Stimulated activated CD8-positive, alpha-beta memory T cell treated with anti-CD3 and anti-CD28 coated beads, Interleukin-15, amount 100 ng/mL, for 48 hours (primary cell): ENCODE measurements at places on chromosomes 4 and X.

GRCh38 chrX:14501327-14501726 lies 28.0 kb upstream of the GLRA2 start:
- DNase-seq: no peak

GRCh38 chr4:147586637-147587036 lies 30.6 kb upstream of the TMEM184C start:
- DNase-seq: no peak

DNA sequence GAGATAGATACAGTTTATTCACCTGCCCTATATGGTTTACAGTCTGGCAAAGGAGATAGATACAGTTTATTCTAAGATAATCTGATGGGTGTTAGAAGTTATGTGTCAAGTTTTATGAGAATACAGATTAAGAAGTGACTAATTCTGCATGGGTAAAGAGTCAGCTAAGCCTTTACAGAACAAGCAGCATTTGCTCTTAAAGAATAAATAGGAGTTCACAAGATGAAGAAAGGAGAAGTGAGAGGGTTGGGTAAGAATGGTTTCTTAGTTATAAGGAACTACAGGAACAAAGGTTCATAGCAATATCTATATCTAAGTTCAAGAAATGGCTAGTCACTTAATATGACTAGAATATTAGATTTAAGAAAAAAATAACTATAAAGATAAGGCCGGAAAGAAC lies 47.6 kb downstream of the THOC2 start:
- no peak for DNase-seq

GRCh38 chr4:128483816-128484215 lies 196.2 kb upstream of the PGRMC2 start:
- no peak for DNase-seq

GRCh38 chrX:973010-973632 lies 239.3 kb downstream of the CRLF2 start:
- no peak for DNase-seq

DNA sequence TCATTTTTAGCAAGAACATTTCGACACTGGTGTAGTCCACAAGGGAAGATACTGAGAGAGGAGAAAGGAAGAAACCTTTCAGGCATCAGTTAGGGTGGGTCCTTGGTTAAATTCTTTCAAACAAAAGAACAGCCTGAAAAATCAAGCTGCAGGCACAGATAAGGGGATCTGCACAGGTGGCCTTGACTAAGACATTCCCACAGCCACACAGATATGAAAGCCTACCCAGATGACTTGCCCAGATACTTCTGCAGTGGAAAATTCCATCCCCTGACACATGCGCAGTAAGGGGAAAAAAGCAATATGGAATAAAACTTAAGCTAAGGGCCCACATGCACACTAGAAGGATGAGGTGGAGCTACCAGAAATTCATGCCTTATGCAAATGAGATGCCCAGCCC lies 8.9 kb upstream of the TMEM165 start:
- DNase-seq: no peak

GRCh38 chr4:40516651-40517050 lies 113.0 kb downstream of the RBM47 start:
- DNase-seq: no peak

DNA sequence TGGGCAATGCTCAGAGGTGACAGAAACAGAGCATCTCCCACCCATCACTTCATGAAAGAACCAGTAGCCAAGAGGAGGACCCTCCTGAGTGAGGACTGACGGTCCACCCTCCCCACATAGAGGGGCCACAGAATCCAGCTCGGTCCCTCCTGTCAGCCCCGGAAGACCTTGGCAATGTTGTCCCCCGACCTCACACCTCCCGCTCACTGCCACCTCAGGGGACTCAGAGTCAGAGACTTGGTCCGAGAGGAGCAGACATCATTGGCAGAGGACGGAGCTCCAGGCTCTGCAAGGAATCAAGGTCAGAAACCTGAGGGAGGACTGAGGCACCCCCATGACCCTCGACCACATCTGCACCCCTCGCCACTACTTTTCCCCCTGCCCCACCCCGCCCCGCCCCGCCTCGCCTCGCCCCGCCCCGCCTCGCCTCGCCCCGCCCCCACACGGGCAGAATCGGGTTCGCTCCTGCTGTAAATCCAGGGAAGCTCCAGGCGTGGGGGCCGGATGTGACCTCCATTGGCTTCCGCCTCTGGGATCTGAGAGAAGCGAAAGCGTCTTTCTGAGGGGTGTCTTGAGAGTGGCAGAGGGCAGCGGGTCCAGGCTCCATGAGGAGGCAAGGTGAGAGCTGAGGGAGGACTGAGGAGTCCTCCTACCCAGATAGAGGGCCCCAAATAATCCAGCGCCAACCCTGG lies at the start of gene MAGEA11:
TSS of gene MAGEA11 (plus strand) at position 516 of the 692 bp plus-strand sequence. CDS start 1,100 bp downstream, outside the sequence.
- DNase-seq: no peak

DNA sequence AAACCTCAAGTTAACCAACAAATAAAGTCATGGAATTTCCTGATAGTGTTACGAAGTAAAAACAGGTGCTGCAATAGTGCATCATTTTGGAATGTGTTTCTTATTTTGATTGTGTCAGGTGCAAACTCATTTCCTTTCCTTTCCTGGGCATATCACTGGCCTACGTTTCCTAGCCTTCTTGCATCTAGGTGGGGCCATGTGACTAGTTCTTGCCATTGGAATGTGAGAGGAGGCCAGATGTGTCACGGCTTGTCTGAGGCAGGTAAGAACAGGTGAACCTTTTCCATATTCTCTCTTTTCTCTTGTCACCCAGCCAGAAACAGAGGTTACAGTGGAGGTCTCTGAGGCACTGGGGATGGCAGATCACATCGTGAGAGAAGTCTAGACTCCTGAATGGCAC lies 868.0 kb downstream of the RPA4 start:
- no peak for DNase-seq

- no peak for DNase-seq
Observed at GRCh38 chrX:30141966-30142365, 73.4 kb upstream of the MAGEB2 start.

- no peak for DNase-seq
Observed at GRCh38 chr4:70703619-70704214, 15.4 kb downstream of the UTP3 start.

DNA sequence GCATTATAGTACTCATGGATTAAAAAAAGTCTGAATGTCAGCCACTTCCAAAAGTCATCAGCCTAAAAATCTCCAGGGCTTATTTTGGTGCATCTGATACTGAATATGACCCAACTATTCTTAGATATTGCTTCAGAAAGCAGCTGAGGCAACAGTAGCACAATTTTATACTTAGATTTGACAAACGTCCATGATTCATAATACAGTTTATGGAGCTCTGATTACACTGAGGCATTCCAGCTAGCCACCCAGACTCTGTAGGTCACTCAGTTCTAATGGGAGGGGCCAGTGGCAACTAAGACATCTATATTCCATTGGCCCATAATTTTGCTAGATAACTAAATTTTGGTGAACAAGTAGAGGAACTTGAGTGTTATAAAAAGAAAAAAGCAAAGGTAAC lies 10.3 kb downstream of the SPATA4 start:
- DNase-seq: no peak

GRCh38 chrX:123223859-123224258 lies 39.8 kb downstream of the GRIA3 start:
- no peak for DNase-seq

DNA sequence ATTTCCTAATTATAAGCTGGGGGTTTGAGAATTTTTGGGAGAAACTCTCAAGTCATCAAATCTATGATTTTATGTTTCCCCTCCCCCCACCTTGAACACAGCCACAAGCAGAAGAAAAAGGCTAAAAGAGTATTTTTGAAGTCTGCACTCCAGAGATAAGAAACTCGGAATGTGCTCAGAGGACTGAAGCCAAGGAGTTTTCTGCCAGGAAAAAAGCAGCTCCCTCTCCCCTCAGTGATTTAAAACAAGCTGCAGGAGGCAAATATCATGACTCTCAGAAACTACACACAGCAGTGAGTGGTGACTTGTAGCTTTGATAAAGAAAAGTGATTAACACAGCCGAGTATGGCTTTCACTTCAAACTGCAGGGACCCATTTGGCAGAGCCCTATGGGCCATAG lies 800.2 kb upstream of the FTHL17 start:
- no peak for DNase-seq

DNA sequence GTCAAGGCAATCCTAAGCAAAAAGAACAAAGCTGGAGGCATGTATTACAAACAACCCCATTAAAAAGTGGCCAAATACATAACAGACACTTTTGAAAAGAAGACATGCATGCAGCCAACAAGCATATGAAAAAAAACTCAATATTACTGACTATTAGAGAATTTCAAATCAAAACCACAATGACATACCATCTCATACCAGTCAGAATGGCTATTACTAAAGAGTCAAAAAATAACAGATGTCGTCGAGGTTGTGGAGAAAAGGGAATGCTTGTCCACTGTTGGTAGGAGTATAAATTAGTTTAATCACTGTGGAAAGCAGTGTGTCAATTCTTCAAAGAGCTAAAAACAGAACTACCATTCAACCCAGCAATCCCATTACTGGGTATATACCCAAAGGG lies 604.6 kb upstream of the GRIA3 start:
- DNase-seq: no peak

- no peak for DNase-seq
Observed at GRCh38 chrX:123493857-123494256, 239.0 kb downstream of the THOC2 start.

GRCh38 chrX:12814420-12814819 lies 23.2 kb downstream of the PRPS2 start:
- DNase-seq: no peak
